ENCODE measurements at places on chromosomes 5 and 9.

- DNase-seq: peak; percentile 2
Observed at GRCh38 chr5:118832974-118833373, 155.4 kb downstream of the DTWD2 start.

DNA sequence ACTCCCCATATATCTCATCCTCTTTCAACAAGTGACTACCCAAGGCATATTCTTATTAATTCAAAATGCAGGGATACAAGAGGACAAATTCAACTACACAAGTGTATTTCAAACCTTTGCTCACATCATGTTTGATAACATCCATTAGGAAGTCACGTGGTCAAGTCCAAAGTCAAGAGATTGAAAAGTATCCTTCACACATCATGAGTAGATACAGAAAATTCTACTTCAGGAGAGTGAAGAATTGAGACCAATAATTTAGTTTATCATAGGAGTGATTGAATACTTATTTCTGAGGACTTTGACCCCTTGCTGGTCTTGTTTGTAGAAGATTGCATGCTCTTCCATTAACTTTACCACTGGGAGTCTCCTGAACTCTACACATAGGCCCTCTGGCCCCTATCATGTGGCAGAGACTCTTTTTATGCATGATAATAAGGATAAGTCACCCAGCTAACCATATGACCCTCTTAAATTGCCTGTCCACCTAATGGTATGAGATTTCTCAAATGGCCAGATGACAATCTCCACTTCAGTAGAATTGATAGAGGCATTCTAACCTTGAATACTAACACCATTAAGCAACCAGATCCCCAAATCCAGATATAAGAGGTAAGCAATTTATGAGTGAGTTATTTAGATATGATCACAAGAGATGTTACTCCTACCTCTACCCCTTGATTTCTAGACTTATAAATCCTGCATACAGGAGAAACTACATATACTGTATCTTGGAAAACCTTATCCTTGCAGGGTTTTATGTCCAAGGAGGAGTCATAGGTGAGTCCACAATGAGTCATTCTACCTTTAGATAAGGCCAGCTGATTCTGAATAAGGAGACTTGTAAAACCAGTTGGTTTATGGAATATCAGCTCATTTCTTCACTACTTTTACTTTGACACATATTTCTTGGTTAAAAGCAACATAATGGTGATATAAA is 26.6 kb upstream of the SLC46A2 start:
- peak; percentile 77 for DNase-seq

DNA sequence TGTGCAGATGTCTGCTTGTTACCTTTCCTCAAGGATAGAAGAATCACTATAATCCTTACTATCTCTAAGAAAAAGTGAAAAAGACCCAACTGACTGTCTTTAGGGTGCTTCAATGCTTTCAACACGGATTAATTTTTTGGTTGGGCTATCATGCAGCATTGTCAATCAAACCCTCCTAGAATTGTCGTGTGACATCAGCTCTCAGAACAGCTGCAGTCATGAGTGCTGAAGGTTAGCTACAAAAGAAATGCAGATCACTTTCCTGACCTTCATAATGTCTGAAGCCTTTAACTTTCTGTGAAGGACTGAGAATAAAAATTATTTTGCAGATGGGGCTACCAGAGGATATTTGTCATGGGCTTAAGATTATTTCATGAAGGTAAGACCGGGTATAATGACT is 107.9 kb upstream of the EFNA5 start:
- DNase-seq: no peak

GRCh38 chr5:32098890-32099310 is 75.2 kb downstream of the GOLPH3 start:
- DNase-seq: no peak

GRCh38 chr5:133366438-133366837 is 245.9 kb downstream of the FSTL4 start:
- DNase-seq: peak; percentile 13

DNA sequence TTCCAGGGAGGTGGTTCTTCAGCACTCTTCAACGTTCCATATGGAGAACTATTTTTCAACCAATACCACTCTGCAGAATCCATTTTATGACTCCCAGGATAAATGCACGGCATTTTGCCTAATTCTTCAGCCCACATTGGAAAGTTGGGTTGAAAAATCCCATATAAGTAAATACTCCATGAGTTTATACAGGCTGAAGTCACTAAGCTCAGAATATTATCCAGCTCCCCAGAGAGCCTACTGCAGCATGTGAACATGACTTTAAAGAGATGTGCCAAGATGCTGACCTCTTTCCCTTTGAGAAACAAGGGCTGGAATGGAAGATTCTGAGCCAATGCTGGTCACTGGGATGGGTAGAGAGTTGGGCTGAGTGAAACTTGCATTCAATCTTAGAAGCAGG is 111.9 kb upstream of the SLIT3 start:
- no peak for DNase-seq

DNA sequence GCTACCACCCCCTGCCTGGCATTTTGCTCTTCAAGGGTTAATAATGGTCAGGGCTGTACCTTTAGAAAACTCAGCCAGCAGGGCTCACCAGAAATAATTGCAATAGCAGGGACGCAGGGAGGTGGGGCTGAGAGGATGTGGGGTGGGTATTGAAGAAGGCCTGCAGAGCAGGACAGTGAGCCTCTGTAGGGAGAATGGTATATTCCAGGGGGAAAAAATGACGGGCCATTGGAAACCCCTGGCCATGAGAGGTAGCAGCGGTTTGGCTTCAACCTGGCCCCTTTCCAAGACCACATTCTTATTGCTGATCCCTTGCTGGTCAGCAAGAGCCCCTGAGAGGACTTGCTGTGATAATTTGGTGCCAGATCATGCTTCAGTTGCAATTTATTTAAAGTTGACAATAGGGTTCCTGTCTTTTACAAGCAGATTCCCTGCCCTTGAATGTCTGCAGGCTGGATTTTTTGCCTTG is 36.7 kb upstream of the CTNNA1 start:
- no peak for DNase-seq

DNA sequence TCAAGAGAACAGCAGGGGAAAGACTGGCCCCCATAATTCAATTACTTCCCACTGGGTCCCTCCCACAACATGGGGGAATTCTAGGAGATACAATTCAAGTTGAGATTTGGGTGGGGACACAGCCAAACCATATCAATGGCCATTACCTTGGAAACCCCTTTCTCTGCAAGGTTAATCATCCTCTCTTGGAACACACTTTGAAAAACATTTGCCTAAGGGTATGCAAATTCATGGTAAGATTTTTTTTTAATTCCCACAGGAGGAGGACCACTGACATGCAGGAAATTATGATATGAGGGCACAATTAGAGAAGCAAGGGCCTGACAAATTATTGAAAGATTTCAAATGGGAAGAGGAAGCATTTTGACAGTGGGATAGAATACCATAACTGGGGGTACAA is 61.7 kb upstream of the NIPAL4 start:
- DNase-seq: no peak

DNA sequence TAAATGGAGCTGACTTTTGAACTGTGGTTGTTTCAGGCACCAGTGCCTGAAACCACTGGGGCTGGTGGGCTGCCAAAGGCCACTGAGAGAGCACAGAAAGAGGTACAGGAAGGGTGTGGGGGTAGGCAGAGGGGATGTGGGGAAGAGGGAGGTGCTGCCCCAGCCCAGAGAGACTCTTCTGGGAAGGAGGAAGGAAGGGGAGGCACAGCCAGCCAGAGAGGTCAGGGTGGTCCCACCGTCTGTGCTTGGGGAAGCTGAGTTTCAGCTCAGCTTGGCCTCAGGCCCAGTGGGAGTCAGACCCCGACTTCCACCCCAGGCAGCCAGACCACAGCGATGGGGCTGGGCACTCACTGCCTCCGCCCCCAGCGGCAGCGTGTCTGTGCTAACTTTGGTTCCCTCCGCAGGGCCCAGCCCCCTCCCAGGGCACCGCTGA is 8.6 kb upstream of the PHYKPL start:
- DNase-seq: no peak

DNA sequence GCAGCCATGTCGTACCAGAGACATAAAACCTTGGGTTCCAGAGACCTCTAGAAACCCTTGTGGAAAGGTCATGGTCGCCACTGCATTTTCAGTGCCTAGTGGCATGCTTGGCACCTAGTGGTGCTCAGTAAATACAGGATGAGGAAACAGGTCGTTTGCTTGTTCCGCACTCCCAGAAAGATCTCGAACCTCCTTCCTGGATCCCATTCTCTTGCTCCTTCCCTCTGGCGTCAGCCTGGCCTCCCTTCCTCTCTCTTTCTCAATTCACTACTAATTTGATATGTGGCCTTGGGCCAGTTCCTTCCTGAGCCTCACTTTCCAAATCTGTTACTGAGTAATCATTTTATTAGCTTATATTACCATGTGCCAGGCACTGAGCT is 4.4 kb downstream of the NDST1 start:
- DNase-seq: no peak

GRCh38 chr9:3238236-3238635 is 287.6 kb downstream of the RFX3 start:
- no peak for DNase-seq

GRCh38 chr9:127897193-127897692 is 2.2 kb downstream of the ST6GALNAC6 start:
- no peak for DNase-seq

GRCh38 chr9:104854613-104855012 is 73.3 kb downstream of the ABCA1 start:
- peak; percentile 89 for DNase-seq

- DNase-seq: no peak
Observed at GRCh38 chr5:134122530-134122929, 8.0 kb downstream of the TCF7 start.

- peak; percentile 6 for DNase-seq
Observed at GRCh38 chr9:122263699-122264349, 816 bp downstream of the RBM18 start.

DNA sequence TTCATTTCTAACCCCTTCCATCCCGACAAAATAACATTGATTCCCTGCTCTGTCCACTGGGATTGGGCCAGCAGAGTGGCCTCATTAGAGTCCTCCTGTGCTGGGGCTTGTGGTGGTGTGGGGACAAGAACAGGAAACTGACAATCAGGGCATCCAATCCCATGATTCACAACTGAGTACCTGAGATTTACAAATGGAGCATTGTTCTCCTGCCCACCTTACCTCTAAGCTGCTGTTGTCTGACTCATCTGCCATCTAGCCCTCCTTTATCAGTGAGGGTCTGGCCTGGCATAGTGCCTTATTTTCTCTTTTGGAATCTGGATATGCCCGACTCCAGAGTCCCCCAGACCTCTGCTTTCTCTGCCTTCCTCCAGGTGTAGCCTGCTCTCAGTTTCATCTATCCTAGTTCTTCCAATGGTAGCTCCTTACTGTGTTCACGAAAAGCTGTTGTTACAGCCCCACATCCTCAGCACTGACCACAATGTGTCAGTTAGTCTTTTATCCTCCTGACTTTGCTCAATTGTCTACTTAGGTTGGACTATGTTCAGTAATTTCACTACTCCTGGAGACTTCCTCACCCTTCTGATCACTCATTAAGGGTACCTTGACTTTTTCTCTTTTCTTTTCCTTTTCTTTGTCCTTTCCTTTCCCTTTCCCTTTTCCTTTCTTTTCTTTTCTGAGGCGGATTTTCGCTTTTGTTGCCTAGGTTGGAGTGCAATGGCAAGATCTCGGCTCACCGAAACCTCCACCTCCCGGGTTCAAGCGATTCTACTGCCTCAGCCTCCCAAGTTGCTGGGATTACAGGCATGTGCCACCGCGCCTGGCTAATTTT is 13.4 kb downstream of the WNT8A start:
- peak; percentile 81 for DNase-seq

DNA sequence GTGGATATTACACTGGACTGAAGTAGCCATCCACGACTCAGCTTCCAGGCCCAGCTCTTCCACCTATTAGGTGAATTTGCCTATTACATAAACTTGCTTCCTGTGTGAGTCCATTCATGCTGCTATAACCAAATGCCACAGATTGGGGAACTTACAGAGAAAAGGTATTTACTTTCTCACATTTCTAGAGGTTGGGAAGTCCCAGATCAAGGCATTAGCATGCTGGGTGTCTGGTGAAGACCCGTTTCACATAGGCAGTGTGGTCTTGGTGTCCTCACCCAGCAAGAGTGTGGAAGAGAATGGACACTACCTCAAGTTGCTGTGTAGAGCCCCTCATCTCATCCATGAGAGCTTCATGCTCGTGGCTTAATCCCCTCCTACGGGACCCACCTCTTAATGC is 282.6 kb downstream of the IRX1 start:
- DNase-seq: peak; percentile 40

DNA sequence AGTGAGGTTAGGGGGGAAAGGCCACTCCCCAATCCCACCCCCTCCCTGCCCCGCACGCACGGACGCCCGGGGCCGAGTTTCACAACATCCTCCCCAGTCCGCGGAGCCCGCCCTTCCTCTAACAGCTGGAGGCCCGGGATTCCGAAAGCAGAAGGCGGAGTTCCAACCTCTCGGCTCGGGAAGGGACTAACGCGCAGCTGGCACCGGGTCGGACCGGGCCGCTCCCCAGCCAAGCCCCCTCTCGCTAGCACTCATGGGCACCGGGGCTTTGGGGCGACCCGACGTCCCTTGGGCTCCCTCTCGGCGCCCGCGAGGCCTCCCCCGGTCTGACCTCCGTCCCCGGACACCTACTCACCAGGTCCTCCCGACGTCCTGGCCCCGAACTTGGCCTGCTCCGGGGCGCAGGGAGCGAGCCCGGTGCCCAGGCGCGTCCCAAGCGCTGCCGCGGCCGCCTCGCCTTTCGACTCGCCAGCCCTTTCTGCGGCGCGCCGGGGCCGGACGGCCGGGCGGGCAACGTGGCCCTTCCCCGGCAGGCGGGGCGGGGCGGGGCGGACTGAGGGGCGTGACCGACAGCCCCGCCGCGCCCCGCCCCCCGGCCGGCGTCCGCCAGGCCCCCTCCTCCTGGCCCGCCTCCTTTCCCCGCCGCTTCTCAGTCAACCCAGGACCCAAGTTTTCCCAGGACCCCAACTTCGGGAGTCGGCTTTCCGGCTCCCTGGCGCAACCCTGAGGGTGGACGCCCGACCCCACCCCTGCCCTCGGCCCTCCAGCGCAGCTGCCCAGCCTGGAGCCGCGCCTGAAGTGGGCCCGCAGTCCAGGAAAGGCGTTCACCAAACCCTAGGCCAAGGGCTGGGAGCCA is at the start of gene MGAT1:
Gene MGAT1 (minus strand): TSS at position 482 of the 856 bp plus-strand sequence. CDS start 9,835 bp downstream, outside the sequence.
- DNase-seq: peak; percentile 66

DNA sequence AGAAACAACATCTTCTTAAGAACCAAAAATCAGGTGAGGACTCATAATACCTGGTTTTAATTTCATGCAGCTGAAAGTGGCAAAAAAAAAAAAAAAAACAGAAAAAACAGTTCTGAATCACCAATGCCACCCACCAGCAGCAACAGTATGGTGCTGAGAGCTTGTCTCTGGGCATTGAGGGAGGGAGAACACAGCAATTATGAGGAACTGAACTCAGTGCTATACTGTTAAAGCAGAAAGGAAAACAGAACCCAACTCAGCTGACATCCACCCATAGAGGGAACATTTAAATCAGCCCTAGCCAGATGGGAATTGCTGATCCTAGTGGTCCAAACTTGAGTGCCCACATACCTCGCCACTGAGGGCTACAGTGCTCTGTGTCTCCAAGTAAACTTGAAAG is 657.9 kb downstream of the ACTL7B start:
- no peak for DNase-seq

DNA sequence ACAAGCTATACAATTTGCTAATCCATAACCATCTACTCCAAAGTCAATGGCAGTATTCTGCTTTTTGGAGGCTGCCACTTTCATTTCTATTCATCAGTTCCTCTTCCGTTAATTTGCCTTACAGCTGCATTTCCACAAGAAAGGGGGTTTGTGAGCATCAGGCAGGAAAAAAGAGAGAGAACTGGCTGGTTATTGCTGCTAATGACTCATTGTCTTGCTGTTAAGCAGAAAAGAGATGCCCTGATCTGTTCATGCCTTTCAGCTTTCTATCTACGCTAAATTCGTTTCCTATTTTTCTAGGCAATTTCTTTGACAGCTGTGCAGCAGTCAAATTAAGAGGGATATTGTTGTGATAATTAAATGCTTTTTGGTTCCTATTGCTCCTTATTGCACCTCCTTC is 65.9 kb upstream of the GNAQ start:
- DNase-seq: no peak

Measured in mammary epithelial cell (primary cell).